Type B pancreatic cell (in vitro differentiated cells): ENCODE measurements at places on chromosomes 11 and 22. TPM values are rescaled to one million over a fixed set of nuclear protein-coding genes. Genes with fewer than 3 reads are reported as not detected.
A peak's percentile ranks its signal among the peaks of the same experiment; 100 is the strongest.

The TMEM86A gene
- total RNA-seq, result 3.6 and 6.5 TPM in 2 replicates

The OR8G1 gene
- total RNA-seq, result not detected in 2 replicates

The KCTD14 gene
- total RNA-seq, result 1.2 and 2.8 TPM in 2 replicates

- no peak for DNase-seq
- peaks cover 8% of the 10 kb centered on the region for H3K4me1 ChIP-seq
- H3K27me3 ChIP-seq, result no peaks in the 10 kb centered on the region
- H3K4me3 ChIP-seq, result no peak overlapping the region
- no peaks in the 10 kb centered on the region for H3K36me3 ChIP-seq
Measured at GRCh38 chr11:102464859-102465500, 12.4 kb upstream of the TMEM123 start.

GRCh38 chr11:61545341-61545740, 35.5 kb downstream of the SYT7 start:
- DNase-seq, result no peak
- no peaks in the 10 kb centered on the region for H3K36me3 ChIP-seq
- no peak overlapping the region for H3K27ac ChIP-seq

DNA sequence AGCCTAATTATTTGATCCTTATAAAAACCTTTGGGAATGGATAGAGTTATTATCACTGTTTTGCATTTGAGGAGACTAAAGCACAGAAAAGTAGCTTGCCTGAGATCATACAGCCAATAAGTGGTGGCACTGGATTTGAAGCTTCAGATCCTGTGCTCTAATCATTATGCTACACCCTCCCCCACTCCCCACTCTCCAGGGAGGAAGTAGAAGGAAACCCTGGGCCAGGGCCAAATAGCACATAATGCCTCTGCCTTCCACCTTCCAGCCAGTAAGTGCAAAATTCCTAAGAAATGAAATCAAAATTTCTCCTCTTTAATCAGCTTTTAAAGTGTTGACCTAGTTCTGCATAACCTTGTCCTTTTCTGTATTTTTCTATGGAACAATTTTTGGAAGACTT, 61.6 kb downstream of the SIK2 start:
- no peaks in the 10 kb centered on the region for H3K27me3 ChIP-seq
- H3K4me1 ChIP-seq, result peaks cover 17% of the 10 kb centered on the region
- H3K36me3 ChIP-seq, result peaks cover 18% of the 10 kb centered on the region
- H3K4me3 ChIP-seq, result no peak overlapping the region
- no peak overlapping the region for H3K27ac ChIP-seq

DNA sequence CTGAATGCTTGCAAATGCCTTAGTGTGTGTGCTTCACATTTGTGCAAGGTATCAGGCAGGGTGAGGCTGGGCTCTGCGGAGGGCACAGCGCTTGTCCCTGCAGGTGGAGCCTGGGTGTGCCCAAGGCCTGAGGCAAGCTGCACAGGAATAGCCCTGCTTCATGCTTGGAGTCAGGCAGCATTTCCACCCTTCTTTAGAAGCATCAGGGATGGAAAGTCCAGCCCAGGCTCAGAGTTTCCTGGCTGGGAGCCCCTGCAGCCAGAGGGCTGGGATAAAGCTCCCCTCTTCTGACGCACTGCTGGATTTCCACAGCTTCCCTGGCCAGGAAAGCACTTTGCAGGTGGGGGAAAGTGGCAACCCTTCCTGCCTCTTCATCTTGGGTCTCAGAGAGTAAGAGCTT, 63.4 kb downstream of the GALNT18 start:
- peaks cover 19% of the 10 kb centered on the region for H3K27me3 ChIP-seq
- H3K27ac ChIP-seq, result peak overlapping the region; percentile 75
- no peaks in the 10 kb centered on the region for H3K4me1 ChIP-seq
- no peak for DNase-seq

DNA sequence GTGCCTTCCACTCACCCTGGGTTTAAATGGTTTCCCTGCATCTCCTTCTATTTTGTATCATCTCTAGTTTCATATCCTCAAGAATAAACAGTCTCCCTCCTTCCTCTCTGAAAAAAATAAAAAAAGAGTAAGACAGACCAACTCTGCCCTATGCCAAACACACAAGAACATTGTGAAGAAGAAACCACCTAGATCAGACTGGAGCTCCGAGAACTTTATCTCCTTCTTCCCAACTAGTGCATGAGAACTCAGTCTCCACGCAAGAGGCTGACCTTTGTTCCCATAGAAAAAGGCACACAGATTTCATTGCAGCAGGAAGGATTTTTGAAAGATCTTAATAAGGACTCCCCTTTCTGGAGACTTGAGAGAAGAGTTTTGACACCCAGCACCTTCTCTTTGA, 8.7 kb upstream of the PEX26 start:
- DNase-seq, result no peak
- peaks cover 23% of the 10 kb centered on the region for H3K27me3 ChIP-seq
- H3K4me1 ChIP-seq, result peaks cover 5% of the 10 kb centered on the region
- no peak overlapping the region for H3K27ac ChIP-seq
- no peaks in the 10 kb centered on the region for H3K36me3 ChIP-seq

- H3K4me1 ChIP-seq, result peaks cover 9% of the 10 kb centered on the region
- no peak for DNase-seq
- H3K27ac ChIP-seq, result no peak overlapping the region
- H3K36me3 ChIP-seq, result no peaks in the 10 kb centered on the region
Measured at GRCh38 chr22:32338757-32339156, 18.9 kb upstream of the RFPL3 start.

DNA sequence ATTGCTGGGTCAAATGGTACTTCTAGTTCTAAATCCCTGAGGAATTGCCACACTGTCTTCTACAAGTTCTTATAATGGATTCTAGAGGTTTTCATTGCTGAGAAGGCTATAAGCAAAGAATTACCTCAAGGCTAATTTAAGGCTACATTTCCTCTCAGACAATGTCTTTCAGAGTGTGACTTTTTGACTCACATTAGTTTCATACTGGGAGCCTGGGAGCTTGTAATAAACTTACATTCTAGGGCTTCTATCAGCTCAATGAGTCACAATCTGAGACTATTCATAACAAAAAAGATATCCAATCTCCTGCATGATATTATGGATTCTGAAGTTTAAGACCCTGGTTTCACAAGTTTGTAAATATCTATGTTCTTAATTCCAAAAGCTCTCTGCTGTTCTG, 408.7 kb downstream of the LRRC4C start:
- H3K36me3 ChIP-seq, result no peaks in the 10 kb centered on the region
- DNase-seq, result no peak

DNA sequence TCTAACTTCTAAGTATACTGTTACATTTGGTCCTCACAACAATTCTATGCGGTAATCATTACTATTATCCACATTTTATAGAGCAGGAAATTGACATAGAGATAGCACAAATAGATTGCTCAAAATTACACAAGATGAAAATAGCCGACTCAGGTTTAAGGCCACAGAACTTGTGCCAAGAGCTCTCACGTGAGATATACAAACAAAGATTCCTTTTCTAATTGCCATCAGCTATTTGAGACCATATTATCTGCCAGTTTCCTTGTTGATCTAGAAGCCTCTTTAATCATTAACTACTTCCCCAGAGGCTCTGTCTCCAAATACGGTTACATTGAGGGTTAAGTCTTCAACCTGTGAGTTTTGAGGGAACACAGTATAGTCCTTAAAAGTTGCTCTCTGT, 61.0 kb upstream of the GLYATL1B start:
- peaks cover 14% of the 10 kb centered on the region for H3K27me3 ChIP-seq
- no peak overlapping the region for H3K27ac ChIP-seq
- H3K36me3 ChIP-seq, result no peaks in the 10 kb centered on the region
- H3K4me1 ChIP-seq, result no peaks in the 10 kb centered on the region
- DNase-seq, result no peak
- no peak overlapping the region for H3K4me3 ChIP-seq

GRCh38 chr22:24164940-24165339, 16.3 kb upstream of the SUSD2 start:
- H3K27ac ChIP-seq, result no peak overlapping the region
- no peaks in the 10 kb centered on the region for H3K27me3 ChIP-seq
- no peak for DNase-seq
- peaks cover 4% of the 10 kb centered on the region for H3K36me3 ChIP-seq
